ENCODE measurements at places on chromosomes 3 and 15.

GRCh38 chr15:69568173-69569009, 115.8 kb downstream of the RPLP1 start:
- DNase-seq, result peak; percentile 88

DNA sequence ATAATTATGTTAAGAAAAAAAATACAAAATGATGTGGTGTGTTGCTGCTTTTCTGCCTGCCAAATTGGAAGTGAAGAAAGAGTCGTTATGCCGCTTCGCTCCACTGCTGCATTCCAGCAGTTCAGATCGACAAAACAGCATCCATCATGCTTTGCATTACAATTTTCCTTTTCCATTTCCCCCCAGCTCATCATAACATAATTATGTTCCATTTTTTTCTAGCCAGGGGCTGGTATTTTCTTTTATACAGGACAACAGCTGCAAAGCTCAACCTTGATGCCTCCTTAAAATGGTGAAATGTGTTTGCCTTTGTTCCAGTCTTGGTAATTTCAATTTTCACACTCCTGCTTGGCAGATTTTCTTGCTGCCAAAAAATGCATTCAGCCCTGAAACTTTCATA, 44.9 kb upstream of the KBTBD12 start:
- no peak for DNase-seq

DNA sequence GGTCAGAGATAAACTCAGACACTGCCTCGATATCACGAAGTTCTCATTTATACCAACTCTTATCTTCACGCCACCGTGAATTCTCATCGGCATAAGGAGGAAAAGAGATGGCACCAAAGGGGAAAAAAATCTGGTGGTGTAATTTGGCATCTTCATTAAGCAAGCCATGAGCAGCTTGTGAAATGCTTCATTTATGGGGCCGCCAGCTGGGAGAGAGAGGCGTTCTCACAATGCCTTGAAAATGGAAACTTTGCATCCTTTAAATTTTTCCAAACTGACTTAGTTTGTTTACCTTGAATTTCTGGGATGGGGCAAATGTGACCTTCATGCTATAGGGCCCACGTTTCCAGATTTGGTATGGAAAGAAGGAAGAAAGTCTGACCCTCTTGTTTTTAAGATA, 242.5 kb upstream of the ST8SIA2 start:
- no peak for DNase-seq

GRCh38 chr3:184944241-184944640, 132.3 kb downstream of the VPS8 start:
- DNase-seq, result no peak

DNA sequence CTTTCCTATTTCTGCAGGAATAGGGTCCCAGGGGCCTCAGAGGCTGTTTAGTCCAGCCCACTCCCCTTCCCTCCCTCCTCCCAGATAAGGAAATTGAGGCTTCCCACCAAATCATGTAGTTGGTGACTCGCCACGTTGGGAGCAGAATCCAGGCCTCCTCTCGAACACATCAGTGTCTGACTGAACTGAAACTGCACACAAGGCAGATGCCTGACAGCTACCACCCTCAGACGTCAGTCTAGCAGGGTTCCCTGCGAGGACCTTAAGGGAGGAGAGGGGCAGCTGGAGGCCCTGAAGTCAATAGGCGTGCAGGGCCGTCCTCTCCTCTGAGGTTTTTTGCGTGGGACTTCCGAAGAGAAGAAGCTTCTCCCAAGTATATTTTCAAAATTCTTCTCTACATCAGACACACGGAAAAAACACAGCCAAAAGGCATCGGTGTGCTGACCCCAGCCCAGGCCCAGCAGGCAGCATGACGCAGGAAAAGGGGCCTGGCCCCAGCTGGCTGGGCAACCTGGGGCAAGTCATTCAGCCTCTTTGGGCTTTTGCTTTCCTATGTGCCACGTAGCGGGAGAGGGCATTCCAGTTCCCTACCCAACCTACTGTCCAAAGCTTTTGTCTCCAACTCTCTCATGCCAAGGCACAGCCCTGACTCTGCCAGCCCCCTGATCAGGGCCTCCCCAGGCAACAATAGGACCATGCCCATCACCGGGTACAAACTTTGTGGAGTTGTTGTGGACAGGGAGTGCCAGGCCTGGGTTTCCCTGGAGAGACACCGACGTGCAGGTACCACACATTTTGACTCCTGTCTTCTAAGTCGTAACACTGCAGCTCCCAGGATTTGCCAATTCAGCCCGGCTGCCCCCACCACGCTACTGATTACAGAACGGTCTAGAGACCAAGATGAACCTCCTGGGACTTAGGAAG, 283.1 kb downstream of the XXYLT1 start:
- DNase-seq, result peak; percentile 15

- DNase-seq, result peak; percentile 79
These were observed 20.7 kb upstream of the FEM1B start for GRCh38 chr15:68256675-68257450.

DNA sequence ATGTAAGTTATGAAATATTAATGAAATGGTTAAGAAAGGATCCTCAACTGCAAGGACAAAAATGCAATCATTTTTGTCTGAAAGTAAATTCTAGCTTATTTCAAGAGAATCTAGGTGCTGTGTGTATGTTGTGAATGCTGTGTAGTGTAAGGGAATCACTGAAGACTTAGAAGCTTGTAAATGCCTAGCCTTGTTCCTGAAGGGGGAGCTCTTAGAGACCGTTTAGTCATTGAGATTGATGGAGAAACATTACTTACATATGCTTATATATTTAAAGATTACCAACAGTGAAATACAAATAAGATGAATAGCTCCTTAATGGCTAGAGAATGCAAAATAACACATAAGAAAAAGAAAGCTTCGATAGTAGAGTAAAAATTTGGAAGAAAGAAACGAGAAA, 67.9 kb downstream of the CNTN4 start:
- DNase-seq, result no peak

Measured in fibroblast of skin of back (primary cell).